ENCODE measurements at places on chromosomes 1 and 21.
A peak's percentile ranks its signal among the peaks of the same experiment; 100 is the strongest.

DNA sequence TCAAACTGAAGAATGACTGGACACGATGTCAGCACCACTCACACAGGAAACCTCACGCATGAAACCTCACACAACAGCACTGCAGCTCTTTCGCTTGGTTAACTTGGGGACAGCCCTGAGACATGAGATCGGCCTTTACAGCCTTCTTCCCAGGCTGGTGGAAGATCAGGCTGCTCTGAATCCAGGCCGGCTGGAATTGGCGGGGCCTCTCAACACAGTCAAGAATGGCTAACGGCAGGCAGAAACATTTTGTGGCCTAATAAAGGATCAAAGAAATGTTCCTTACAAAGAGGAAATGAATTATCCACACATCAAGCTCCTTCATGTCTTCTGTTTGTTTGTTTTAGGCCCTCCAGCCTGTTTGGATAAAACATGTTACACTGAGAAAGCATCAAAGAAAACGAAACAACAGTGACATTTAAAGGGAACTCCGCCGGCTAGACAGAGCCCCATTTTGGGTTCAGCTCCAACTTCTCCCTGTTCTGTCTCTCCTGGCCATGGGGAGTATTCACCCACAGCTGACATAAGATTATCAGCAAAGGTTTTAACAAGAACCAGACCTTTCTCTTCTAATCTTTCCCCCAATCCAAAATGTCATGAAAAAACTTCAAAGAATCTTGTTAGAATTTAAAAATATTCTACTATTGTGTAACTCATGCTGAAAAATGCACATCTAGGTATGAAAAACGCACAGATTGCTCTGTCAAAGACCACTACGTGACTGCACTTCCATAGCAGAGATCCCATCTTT lies 131.2 kb downstream of the SLC45A1 start:
- no peak for DNase-seq

DNA sequence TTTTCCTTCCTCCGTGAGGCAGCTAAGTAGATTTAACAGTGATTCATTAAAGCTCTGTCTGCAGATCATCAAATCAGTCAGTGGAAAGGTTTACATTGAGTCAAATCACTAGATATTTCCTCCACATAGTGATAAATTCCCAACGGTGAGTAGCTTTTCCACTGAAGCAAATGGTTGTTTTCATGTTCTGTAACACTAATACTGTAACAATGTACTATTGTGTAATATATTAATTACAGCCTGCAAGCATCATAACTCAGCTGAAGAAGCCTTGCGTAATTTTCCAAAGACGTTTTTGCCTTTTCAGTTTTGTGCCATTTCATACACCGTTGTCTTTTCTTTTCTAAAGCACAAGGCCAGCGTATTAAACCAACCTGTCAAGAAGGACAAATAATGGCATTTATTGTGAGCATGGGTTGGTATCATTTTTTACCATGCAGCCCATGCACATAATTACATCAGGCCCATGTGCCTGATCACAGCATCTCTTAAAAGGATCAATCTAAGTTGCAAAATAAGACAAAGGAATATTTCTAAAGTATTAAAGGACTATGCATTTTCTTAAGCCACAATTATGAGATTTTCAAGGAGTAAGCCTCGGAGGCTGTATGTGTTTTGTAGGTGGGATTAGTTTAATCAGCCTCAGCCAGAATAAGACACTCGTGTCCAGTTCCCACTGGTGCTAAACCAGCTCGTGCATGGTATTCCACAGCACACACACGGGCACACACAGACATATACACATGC lies 16.7 kb upstream of the PDE9A start:
- DNase-seq: no peak

DNA sequence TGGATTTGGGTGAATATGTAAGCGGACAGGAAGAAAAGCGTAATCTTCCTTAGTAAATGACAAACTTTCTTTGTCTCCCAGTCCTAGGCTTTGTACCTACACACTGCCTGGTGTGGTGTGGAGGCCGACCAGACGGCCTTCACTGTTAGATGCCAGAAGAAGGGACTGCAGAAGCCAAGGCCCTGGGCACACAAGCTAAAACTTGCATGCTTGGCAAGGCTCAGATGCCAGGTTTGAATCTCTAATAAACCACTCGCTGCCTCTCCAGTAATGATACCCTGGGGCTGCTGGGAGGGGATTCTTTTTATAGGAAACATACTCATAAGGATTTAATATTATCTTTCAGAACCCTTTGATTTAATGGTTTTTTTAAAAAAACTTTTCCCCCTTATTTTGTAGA lies 263.8 kb downstream of the PTPRC start:
- DNase-seq: no peak

DNA sequence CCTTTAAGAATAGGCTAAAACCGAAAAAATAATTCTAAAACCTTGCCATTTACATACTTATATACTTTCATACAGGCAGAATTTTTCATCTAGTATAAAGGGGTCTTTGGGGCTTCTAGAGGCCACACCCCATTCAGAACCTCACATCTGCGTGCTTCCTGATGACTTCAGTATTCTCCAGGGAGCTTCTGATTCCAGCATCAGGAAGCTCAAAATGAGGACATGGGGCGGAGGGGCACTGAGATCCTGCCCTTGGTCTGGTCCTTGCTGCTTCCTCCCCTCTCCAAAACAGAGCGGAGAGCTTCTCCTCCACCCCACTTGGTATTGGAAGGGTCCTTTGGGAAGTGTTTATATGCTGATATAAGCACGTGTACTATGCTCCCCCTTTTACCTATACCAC lies 13.8 kb downstream of the PAX7 start:
- no peak for DNase-seq

GRCh38 chr1:112006416-112007025 lies 17.1 kb upstream of the KCND3 start:
- peak; percentile 7 for DNase-seq

All from NCI-H1092 treated with DMSO at 0.1 percent for 48 hours (cell line).